Fibroblast of lung (primary cell): ENCODE measurements at places on chromosomes 4 and X. TPM values are rescaled to one million over a fixed set of nuclear protein-coding genes. Genes with fewer than 3 reads are reported as not detected.

DNA sequence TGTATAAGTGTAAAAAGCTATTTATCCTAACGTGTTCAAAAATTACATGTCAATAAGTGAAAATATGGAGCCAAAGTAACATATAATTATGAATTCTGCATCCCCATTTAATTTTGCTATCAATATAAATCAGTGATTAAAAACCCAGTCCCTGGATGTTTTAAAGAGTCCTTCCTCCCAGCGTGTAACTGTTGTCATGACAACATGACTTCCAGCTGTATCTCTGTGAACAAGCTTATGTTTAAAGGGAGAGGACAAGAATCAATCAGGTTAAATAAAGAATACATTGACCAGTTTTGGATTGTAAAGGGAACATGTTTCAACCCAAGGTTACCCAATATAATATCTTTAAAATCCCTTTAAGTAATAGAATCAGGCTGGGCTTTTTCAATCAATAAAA is 219.7 kb downstream of the NSUN7 start:
- H3K4me3 ChIP-seq = no peak overlapping the region
- no peak for DNase-seq
- H3K36me3 ChIP-seq = no peaks in the 10 kb centered on the region
- H3K27ac ChIP-seq = no peak overlapping the region
- no peaks in the 10 kb centered on the region for H3K4me1 ChIP-seq

Gene BMPR1B
- 0.17 and 0.26 TPM in 2 replicates for total RNA-seq

- no peaks in the 10 kb centered on the region for H3K27me3 ChIP-seq
- no peak for DNase-seq
- H3K4me3 ChIP-seq = no peak overlapping the region
- no peaks in the 10 kb centered on the region for H3K4me1 ChIP-seq
- H3K36me3 ChIP-seq = no peaks in the 10 kb centered on the region
Measured at GRCh38 chr4:73663576-73663975, 43.3 kb upstream of the RASSF6 start.

GRCh38 chr4:158255727-158256324 is 45.5 kb downstream of the TMEM144 start:
- no peaks in the 10 kb centered on the region for H3K27me3 ChIP-seq
- no peak overlapping the region for H3K4me3 ChIP-seq
- H3K4me1 ChIP-seq = no peaks in the 10 kb centered on the region
- DNase-seq = peak; percentile 46
- H3K27ac ChIP-seq = no peak overlapping the region

Gene TRO
- 11.3 and 13.0 TPM in 2 replicates for total RNA-seq

GRCh38 chrX:69493193-69493592 is 10.9 kb upstream of the NALF2 start:
- no peaks in the 10 kb centered on the region for H3K36me3 ChIP-seq
- no peak overlapping the region for H3K4me3 ChIP-seq
- no peaks in the 10 kb centered on the region for H3K4me1 ChIP-seq

GRCh38 chrX:12693754-12694153 is 97.5 kb upstream of the PRPS2 start:
- no peaks in the 10 kb centered on the region for H3K27me3 ChIP-seq
- H3K36me3 ChIP-seq = no peaks in the 10 kb centered on the region
- DNase-seq = no peak
- no peak overlapping the region for H3K4me3 ChIP-seq
- H3K4me1 ChIP-seq = no peaks in the 10 kb centered on the region

GRCh38 chr4:137519406-137519805 is 12.9 kb downstream of the PCDH18 start:
- DNase-seq = peak; percentile 71
- H3K4me3 ChIP-seq = no peak overlapping the region
- no peaks in the 10 kb centered on the region for H3K27me3 ChIP-seq
- no peak overlapping the region for H3K27ac ChIP-seq
- peaks cover 14% of the 10 kb centered on the region for H3K36me3 ChIP-seq
